ENCODE measurements at places on chromosomes 7 and 10. TPM values are rescaled to one million over a fixed set of nuclear protein-coding genes. Genes with fewer than 3 reads are reported as not detected.

Gene PNLIPRP3
- not detected for total RNA-seq

Gene RPP30
- total RNA-seq = 112 TPM

Gene HSPA14
- total RNA-seq = 46.0 TPM

Gene FZD1
- 0.08 TPM for total RNA-seq

Gene JAZF1
- 5.7 TPM for total RNA-seq

Gene TRIP6
- total RNA-seq = 35.8 TPM

Gene ELOVL3
- total RNA-seq = not detected

Gene PNLIPRP1
- total RNA-seq = not detected

Gene COL13A1
- not detected for total RNA-seq

Gene AKR1C4
- total RNA-seq = not detected

Gene SPAG6
- not detected for total RNA-seq

Gene C10orf90
- total RNA-seq = not detected

Gene BBS9
- 6.1 TPM for total RNA-seq

Gene LIPJ
- not detected for total RNA-seq

Gene CHRM2
- not detected for total RNA-seq

Gene ELN
- not detected for total RNA-seq

Gene AKR1C2
- total RNA-seq = not detected

Gene C10orf62
- not detected for total RNA-seq

Gene CYP26A1
- total RNA-seq = not detected

Gene OR9A2
- total RNA-seq = not detected

Gene PRKAG2
- 24.8 TPM for total RNA-seq

Gene MAGI2
- 0.17 TPM for total RNA-seq

Gene LBX1
- total RNA-seq = not detected

Gene MKX
- total RNA-seq = 0.27 TPM

Gene DENND10
- total RNA-seq = 19.9 TPM

Gene PRSS37
- not detected for total RNA-seq

Gene LIPN
- total RNA-seq = not detected

Gene CLRN3
- not detected for total RNA-seq

Gene HMX2
- total RNA-seq = not detected

Gene LLCFC1
- not detected for total RNA-seq

Gene CYP3A7
- total RNA-seq = not detected

Gene MSMB
- total RNA-seq = not detected

Gene CSGALNACT2
- 17.0 TPM for total RNA-seq

Gene ANKRD16
- total RNA-seq = 9.7 TPM

Gene DNTT
- not detected for total RNA-seq

Gene OR2A42
- not detected for total RNA-seq

All from activated CD8-positive, alpha-beta memory T cell treated with anti-CD3 and anti-CD28 coated beads for 36 hours (primary cell).